T follicular helper cell (primary cell): ENCODE measurements at places on chromosomes 3 and 15.

- DNase-seq = no peak
Observed at GRCh38 chr15:58462973-58463663, 31.3 kb downstream of the LIPC start.

- no peak for DNase-seq
Observed at GRCh38 chr3:18211116-18211515, 214.0 kb downstream of the SATB1 start.

DNA sequence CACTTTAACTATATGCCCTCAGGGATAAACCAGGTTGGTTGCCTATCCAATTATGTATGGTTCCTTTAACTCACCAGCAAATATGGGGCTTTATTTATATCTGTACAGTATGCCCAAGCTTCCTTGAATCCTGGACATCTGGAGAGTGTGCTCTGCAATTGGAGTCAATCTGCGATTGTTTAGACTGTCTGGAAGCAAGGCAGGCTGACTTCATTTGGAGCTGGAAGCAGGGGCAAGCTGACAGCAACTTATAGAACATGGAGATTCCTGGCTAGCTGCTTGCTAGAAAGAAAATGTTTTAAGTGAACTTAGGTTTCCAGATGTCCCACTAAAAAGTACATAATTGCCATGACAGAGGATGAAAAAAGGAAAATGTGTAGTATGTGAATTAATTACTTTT, 63.7 kb upstream of the TPRG1 start:
- DNase-seq = no peak

- peak; percentile 81 for DNase-seq
Observed at GRCh38 chr3:141231101-141231951, at the start of gene PXYLP1. Gene PXYLP1 (plus strand): TSS chr3:141231825. CDS start chr3:141260176, 28,351 bp downstream.

DNA sequence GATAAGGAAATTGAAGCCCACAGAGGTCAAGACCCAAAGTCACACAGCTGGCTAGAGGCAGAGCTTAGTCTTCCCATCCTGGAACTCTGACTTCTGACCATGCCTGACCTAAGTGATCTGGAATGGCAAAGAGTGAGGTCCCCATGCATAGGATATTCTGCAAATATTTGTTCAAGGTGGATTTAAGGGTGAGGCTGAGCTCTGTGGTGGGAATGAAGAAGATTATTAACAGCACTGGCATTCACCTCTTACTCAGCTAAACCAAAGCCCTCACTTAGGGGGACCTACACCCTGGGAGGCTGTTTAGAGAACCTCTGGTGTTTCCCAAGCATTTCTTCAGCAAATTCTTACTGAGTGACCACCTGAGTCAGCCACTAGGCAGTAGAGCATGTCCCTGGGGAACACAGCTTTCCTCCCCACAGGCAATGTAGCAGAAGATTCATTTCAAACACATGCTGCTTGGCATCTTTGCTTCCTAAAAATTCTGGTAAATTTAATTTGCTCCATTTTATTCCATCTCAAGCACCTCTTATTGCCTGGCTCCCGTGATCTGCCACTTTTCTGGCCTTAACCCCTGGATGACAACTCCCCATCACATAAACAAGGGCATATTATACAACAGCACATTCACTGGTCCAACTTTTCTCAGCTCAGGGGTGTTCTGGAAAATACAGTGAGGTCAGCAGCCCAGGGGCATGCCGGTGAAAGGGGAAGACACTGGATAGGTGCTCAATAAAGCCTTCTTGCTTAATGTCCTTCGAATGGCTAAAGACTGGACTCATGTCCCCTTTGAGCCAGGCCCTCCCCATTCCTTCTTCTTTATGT, 176.0 kb downstream of the ABHD5 start:
- DNase-seq = no peak

- DNase-seq = no peak
Observed at GRCh38 chr15:53559364-53560277, 199.8 kb downstream of the WDR72 start.

DNA sequence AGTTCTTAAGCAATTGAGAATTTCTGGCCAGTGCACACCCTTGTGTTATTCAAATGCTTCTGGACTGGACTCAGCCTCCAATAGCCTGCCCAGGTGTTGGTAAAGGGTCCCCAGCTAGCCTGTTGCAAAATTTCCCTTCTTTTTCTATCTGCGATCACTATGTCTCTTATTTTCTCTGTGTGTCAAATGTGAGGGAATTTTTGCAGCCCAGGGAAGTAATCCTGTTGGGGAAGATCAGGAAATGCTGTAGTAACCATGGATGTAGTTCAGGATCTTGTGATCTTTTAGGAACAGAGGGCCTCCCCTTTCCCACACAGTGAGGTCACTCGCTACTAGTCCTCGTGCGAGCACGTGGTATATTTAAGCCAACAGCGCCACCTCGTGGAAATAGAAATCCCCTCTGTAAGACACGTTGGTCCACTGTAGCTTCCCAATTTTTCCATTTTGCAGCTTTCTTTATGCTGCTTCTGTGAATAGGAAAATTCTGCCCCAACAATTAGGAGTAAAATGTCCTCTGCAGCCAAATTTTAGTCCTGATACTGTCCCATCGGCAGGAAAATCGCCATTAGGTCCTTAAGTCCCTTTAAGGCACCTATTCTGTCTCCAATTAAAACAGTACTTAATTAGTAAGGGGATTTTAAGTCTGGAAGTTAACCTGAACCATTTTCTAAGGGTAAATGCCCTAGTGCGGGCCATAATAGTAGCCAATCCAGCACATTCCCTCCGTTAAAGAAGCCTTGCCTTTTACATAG, 4.0 kb upstream of the SMCO1 start:
- DNase-seq = peak; percentile 36

DNA sequence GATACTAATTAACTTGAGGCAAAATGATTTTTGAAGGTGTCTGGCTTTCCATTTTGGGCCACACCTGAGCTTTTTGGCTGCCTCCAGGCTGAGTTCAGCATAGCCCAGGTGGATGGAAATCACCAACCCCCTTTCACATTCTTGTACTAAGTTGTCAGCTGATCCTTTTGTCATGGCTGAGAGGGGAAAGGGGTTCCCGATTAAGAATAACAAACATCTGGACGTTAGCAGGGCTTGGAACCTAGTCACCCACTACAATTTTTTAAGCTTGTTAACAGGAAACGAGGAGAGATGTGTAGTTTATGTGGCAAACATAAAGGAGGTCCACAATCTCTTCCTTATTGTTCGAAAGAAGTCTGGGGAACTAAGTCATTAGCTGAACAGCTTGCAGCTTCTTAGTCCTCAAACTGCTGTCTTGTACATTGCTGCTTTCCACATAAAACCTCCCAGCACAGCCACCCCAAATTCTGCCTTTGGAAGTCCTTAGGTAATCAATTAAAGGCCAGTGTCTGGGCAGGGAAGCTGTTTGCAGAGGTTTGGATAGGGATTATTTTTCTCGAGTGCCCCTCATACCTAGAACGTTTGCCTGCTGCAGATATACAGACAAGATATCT, 5.0 kb downstream of the NR2F2 start:
- no peak for DNase-seq

GRCh38 chr3:183743231-183743630, 45.6 kb downstream of the YEATS2 start:
- no peak for DNase-seq

- peak; percentile 50 for DNase-seq
Observed at GRCh38 chr3:187150599-187150998, 11.3 kb upstream of the RPL39L start.

- DNase-seq = no peak
Observed at GRCh38 chr15:99764522-99764921, 31.3 kb upstream of the LYSMD4 start.

- no peak for DNase-seq
Observed at GRCh38 chr3:63654211-63654610, 1.7 kb downstream of the SNTN start.

GRCh38 chr3:159627634-159628033, 361.0 kb upstream of the IL12A start:
- DNase-seq = no peak

- no peak for DNase-seq
Observed at GRCh38 chr3:72597756-72598195, 250.5 kb downstream of the SHQ1 start.
